ENCODE measurements at places on chromosomes 2 and 18. TPM values are rescaled to one million over a fixed set of nuclear protein-coding genes. Genes with fewer than 3 reads are reported as not detected.

SERPINB12 gene
- not detected for total RNA-seq

AGPS gene
- total RNA-seq, result 24.8 TPM

VWC2L gene
- not detected for total RNA-seq

IL36RN gene
- not detected for total RNA-seq

LONRF2 gene
- total RNA-seq, result not detected

UPP2 gene
- not detected for total RNA-seq

ANKRD36 gene
- 47.2 TPM for total RNA-seq

DUSP19 gene
- 1.1 TPM for total RNA-seq

CCBE1 gene
- total RNA-seq, result not detected

ERMN gene
- 5.3 TPM for total RNA-seq

AGAP1 gene
- total RNA-seq, result 0.47 TPM

NAGK gene
- 96.2 TPM for total RNA-seq

ESPNL gene
- 0.16 TPM for total RNA-seq

LOXL3 gene
- not detected for total RNA-seq

REG3G gene
- not detected for total RNA-seq

CBLN2 gene
- not detected for total RNA-seq

FER1L5 gene
- not detected for total RNA-seq

MALL gene
- total RNA-seq, result 0.88 TPM

TMEM214 gene
- total RNA-seq, result 60.0 TPM

REEP1 gene
- total RNA-seq, result 0.10 TPM

UGT1A4 gene
- not detected for total RNA-seq

SLC40A1 gene
- total RNA-seq, result 18.4 TPM

STEAP3 gene
- not detected for total RNA-seq

RAB17 gene
- not detected for total RNA-seq

RDH14 gene
- total RNA-seq, result 21.6 TPM

DCC gene
- total RNA-seq, result not detected

NR4A2 gene
- total RNA-seq, result 2.8 TPM

LBX2 gene
- total RNA-seq, result not detected

IL36B gene
- total RNA-seq, result not detected

CTNNA2 gene
- not detected for total RNA-seq

MBD5 gene
- 54.1 TPM for total RNA-seq

PSMA8 gene
- 1.7 TPM for total RNA-seq

KANSL1L gene
- total RNA-seq, result 20.8 TPM

ASXL3 gene
- not detected for total RNA-seq

SERPINB11 gene
- total RNA-seq, result not detected

OXER1 gene
- 0.22 TPM for total RNA-seq

Measured in naive thymus-derived CD8-positive, alpha-beta T cell (primary cell).